ENCODE measurements at places on chromosomes 3 and 15. TPM values are rescaled to one million over a fixed set of nuclear protein-coding genes. Genes with fewer than 3 reads are reported as not detected.

GABRR3 gene
- not detected for total RNA-seq

SLC28A2 gene
- total RNA-seq: not detected

MUC20 gene
- total RNA-seq: 1.1 TPM

CAMK2N2 gene
- not detected for total RNA-seq

PSTPIP1 gene
- total RNA-seq: 0.37 TPM

CELSR3 gene
- 0.73 TPM for total RNA-seq

DNAH12 gene
- under 0.01 TPM for total RNA-seq

EXD1 gene
- total RNA-seq: not detected

FETUB gene
- total RNA-seq: not detected

GOLGA6L7 gene
- not detected for total RNA-seq

DUOXA1 gene
- total RNA-seq: not detected

CDHR4 gene
- total RNA-seq: not detected

SLC35G2 gene
- 6.6 TPM for total RNA-seq

COL6A6 gene
- under 0.01 TPM for total RNA-seq

Data from subcutaneous preadipocyte (primary cell).